ENCODE measurements at places on chromosomes 5 and 9.

GRCh38 chr9:95181226-95181818 lies 136.2 kb downstream of the FANCC start:
- no peak for DNase-seq

GRCh38 chr5:155943516-155944407 lies 383.2 kb upstream of the SGCD start:
- DNase-seq: peak; percentile 67

DNA sequence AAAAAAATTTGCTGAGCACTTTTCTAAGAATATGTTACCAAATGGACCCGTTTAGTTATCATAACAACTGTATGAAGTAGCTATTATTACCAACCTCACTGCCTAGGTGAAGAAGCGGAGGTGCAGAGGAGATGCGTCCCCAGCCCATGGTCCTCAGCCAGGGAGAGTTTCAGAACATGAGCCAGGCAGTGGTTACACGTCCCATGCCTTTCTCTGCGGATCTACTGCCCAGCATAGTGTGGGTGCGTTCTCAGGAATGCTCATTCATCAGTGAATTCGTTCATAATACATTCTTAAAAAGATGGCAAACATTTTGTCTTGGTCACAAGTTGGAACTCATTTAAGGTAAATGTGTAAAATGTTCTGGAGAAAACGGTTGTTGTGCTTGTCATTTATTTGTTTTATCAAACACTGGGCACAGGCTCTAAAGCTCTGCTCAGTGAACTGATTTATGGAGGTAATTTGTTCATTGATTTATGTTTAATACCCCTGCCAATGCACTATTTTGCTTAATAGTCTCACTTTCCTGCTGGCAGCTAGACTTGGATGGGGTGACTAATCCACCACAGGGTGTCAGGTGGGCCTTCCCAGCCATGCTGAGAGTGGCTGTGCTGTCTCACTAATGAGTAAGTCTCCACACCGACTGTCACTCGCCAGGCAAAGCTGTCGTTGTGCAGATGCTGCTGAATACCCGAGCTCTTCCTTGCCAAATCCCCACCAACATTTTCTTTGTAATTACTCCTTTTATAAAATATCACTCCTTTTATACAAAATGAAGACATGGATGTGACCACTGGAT lies 248.8 kb downstream of the TENT4A start:
- DNase-seq: no peak

GRCh38 chr9:129720865-129721545 lies 31.8 kb downstream of the PTGES start:
- DNase-seq: no peak

DNA sequence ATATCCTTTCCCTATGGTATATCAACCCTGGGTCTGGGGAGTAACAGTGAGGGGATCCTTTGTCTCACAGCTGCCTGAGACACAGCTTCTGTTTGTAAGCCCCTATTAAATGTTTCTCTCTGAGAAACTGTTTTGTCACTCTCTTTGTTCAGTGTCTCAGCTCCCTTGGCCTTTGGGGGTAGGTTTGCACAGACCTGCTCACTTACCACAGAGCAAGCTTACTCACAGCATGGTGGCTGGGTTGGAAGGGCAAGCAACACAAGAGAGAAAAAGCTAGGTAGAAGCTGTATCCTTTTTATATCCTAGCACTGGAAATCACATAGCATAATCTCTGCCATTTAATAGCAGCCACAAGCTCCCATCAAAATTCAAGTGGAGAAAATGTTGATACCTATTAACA lies 4.5 kb downstream of the BAAT start:
- no peak for DNase-seq

GRCh38 chr9:77290373-77290772 lies 113.0 kb downstream of the VPS13A start:
- no peak for DNase-seq

- no peak for DNase-seq
Measured at GRCh38 chr5:177605667-177606066, 5.7 kb downstream of the B4GALT7 start.

DNA sequence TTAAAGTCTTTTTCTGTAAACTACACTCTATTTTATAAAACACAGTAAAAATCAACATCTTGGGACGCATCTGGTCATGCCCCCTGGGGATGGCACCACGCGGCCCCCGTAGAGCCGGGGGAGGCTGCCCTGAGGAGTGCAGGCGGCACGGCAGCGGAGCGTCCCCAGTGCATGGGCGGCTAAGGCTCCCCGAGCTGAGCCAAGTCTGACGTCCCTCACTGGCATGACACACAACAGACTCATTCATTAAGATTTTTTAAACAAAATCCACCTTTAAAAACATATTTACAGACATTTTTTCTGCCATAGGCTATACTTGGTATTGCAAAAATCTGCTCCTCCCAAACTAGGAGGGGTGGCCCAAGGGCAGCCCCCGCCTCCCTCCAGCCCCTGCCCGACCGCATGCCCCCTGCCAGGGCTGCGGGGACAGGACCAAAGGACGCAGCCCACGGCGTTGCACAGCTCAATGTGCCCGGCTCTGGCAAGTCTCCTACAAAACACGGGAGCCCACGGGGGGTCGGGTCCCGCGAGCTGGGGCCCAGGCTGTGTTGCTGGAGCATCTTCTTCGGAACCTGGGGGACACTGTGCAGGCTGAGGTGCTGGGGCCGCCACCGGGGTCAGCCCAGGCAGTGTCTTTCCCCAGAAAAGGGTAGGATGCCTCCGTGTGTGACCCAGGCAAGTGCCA lies 11.8 kb upstream of the SEC16A start:
- no peak for DNase-seq

- DNase-seq: no peak
Measured at GRCh38 chr5:68953875-68954617, 139.8 kb upstream of the SLC30A5 start.

GRCh38 chr9:91162311-91162710 lies 199.4 kb downstream of the AUH start:
- no peak for DNase-seq

- DNase-seq: no peak
Measured at GRCh38 chr9:118529210-118529609, 825.0 kb downstream of the TLR4 start.

GRCh38 chr5:171588046-171588445 lies 168.6 kb downstream of the FGF18 start:
- DNase-seq: no peak

DNA sequence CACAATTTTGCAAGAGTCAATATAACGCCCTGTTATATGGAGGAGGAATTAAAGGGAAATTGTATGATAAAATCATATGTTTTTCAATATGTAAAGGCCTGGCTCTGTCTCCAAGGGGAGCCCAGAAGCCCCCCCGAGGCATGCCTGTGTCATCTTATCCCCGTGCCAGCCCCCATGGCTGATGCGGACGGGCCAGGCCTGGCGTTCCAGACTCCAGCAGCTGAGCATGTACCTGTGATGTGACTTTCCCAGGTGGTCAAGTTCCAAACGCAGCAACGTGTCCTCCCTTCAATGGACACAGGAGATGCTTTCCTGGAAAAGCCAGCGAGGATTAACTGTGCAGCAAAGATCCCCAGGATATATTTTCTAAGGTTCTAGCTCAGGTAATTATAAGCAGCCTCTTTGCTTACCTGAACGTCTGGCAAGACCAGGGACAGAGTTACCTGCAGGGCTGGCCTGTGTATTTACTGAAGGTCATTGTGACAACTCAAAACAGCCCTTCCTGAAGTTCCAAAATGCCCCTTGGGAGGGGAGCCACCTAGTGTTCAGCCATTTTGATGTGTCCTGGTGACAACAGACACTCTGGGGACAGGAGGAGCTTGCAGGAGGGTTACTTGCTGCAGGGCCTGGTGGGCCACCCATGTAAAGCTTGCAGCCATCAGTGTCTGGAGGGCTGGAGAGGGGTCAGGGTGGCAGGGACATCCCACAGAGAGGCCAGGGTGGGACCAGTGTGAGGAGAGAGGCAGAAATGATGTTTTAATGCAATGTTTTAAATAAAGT lies 53.3 kb upstream of the RNU6ATAC start:
- no peak for DNase-seq

GRCh38 chr9:113488071-113488470 lies 24.5 kb downstream of the RGS3 start:
- DNase-seq: no peak

DNA sequence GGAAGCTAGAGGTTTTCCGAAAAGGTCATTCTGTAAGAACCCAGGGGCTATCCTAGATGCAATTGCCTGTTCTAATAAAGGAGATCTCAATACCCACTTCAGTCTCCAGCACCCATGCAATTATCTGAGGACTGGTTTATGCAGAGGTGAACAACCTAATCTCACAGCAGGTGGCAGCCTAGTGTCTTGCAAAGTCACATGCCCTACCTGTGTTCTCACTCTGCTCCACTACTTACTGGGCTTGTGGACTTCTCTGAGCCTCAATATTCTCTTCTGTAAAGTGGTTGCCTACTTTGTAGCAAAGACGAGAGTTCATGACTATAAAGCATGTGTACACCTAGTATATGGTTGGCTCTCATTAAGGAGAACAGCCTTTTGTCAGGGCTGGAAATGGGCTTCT lies 21.0 kb upstream of the ALDH1B1 start:
- no peak for DNase-seq

- DNase-seq: peak; percentile 80
Measured at GRCh38 chr9:88258601-88259000, 120.3 kb upstream of the SPATA31C2 start.

DNA sequence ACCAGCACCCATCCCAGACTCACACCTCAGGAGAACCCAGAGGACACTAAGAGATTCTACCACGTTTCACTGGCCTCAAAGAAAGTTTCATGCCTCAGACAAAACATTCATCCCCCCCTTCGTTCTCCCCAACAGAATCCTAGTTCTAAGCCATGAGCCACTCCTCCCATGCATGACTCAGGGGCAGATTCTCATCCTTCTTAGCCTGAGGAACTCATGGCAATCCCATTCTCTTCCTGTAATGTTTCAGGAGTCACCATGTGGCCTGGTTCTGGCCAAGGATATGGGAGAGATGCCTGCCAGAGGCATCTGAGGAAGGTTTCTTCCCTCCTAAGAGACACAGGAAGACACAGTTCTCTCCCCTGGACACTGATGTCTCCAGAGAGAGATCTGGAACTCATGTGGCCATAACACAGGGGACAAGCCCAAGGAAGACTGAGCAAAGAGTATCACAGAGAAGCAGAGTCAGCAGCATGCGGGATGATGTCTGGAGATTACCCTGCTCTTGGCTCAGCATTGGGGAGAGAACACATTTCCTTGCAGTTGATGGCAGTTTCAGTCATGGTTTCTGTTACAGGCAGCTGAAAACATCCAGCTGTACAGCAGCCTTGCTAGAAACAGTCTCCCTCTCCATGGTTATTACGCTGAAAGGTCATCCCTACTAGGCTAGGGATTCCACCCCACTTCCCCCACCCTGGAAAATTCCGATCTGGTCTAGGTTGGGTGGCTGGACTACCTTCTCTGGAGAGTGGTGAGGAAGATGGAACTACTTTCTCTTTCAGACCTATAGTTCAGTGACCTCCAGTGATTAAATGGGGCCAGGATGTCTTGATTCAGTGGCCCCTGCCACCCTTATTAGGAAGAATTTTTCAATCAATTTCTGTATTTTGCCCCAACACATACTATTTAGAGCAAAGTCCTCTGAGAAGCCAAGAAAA lies 115.4 kb downstream of the ZNF608 start:
- DNase-seq: no peak

All from left ventricle myocardium superior (tissue), 1 donor.